Renal pelvis (tissue), 12 donors: ENCODE measurements at places on chromosomes 12 and 14.

DNA sequence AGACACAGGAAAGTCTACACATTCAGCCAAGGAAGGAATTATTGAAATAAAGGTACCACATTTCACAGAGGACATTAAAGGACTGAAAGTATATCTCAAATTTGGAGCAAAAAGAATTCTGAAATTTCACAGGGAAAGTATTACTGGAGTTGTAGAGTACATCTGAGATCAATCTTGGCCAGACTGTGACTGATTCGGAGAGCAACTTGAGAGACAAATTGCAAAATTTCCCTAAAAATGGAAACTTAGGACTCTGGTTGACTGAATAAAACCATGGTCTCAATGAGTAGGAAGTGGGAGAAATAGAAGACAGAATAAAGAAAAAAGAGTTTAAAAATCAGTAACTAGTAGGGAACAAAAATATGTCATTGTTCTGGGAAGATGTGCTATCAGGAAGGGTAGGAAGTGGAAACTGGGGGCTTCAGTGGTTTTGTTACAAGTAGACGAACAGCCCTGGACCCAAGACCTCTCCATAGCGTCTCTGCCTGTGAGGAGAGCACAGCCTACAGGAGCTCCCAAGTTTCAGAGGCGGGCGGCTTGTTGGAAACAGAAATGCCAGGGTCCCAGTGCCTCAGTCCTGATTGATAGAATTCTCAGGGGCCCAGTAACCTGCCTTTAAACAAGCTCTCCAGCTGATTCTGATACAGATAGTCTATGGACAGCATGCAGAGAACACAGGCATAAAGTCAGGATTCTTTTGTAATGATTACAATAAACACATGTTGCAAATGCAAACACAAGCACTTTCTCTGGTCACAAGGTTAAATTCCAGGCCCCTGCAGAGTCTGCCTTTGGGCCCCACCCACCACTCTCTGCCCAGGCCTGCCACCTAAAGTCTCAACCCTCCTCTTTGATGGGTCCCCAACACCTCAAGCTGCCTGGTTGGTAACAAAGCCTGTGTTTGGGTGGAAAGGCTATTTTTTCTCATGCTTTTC lies 63.1 kb downstream of the BBS10 start:
- peak; percentile 3 for DNase-seq

- DNase-seq: no peak
Observed at GRCh38 chr14:93089521-93090269, 26.0 kb downstream of the ITPK1 start.

- no peak for DNase-seq
Observed at GRCh38 chr12:112380663-112381405, 1.4 kb downstream of the HECTD4 start.

- DNase-seq: no peak
Observed at GRCh38 chr12:6957741-6958608, 6.8 kb downstream of the PTPN6 start.

DNA sequence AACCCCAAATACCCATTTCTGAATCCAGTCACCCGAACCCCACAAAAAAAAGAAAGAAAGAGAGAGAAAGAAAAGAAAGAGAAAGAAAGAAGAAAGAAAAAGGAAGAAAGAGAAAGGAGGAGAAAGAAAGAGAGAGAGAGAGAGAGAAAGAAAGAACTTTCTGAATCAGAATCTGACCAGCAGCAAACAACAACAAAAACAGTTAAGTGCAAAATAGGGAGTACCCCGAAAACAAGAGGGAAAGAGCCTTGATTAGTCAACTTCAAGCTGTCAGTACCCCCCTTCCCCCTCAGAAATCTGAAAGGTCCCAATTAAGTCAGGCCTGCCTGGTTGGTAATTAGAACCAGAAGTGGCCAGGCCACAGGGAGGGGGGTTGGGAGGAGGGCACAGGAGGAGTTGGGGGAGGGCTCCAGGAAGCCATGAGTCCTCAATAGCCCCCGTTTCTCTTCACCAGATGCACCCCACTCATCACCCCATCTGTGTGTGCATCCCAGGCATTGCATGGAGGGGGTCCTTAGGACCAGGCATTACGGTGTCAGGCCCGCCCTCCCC lies 9.8 kb downstream of the RARG start:
- DNase-seq: no peak

DNA sequence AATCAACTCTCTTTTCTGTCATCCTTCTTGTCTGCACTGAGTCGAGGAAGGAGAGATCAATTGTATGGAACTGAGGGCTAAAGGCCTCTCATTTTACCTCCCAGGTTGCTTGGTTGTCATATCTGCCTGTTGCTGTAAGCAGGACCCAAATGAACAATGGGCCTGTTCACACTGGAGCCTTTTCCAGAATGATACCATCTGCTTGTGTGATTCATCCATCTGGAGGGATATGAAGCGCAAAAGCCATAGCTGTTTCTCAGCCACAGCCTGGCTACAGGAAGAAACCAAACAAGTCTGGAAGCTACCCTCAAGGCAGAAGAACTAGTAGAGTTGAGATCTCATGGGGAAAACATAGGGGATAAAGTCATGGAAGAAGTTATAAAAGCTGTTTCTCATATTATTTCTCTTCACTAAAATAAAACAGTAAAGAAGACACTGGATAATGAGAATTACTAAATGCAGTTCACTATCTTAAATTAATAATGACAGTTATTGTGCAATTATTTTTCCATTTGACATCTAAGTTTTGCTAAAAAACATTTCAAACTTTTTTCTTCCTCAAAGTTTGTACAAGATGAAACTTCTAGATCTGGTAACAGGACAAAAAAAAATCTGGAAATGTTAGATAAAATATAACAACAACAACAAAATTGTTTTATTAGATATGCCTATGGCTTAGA lies 106.3 kb downstream of the SPTSSA start:
- no peak for DNase-seq

DNA sequence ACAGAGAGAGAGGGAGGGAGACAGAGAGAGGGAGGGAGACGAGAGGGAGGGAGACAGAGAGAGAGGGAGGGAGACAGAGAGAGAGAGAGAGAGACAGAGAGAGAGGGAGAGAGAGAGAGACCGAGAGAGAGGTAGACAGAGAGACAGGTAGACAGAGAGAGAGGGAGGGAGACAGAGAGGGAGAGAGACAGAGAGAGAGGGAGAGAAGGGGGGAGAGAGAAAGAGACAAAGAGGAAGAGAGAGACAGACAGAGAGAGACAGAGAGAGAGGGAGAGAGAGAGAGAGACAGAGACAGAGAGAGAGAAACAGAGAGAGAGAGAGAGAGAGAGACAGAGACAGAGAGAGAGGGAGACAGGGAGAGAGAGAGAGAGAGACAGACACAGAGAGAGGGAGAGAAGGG lies 47.8 kb upstream of the GALNT9 start:
- DNase-seq: no peak

DNA sequence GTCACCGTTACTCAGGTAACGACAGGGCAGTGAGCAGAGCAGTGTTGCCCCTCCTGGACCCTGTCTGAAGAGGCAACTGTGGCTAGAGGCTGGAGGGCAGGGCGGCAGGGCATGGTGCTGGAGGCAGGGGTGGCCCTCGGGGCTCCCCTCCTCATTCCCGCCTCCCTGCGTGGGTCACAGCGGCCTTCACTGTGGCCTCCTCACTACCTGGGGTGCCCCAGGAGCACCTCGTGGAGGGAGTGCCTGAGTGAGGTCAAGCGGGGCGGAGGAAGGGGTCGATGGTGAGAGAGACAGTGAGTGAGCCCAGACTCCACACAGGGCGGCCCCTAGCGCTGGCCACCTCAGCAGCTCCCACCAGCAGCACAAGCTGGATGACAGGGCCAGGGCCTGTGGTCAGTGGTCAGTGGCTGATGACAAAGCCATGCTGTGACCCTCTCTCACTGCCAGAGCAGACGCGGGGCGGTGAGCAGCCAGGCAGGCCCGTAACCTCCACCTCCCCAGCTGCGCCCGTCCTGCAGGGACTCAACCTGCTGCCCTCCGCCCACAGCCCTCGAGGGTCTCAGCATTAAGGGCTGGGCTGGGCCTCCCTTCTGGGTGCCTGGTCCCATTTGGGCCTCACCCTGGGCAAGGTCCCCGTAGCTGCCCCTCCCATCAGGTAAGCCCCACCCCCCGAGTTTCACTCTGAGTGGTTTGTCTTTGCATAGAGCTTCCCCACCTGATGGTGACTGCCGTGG lies 17.8 kb downstream of the GPR132 start:
- no peak for DNase-seq

DNA sequence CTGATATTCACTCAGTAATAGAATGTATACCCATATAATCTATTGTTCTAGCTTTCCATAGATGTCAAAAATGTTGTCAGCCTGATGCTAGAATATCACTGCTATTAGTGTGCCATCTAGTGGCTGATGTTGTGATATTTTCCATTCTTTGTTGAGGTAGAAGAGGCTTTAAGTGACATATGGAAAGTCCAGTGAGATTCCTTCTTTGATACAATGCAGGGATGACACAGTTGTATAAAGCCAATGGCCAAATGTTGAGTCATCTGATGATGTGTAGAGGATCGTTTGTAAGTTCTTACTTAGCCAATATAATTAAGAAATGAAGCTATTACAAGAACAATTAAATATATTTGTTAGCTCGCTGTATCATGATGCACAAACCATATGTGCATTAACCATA lies 58.1 kb upstream of the PCED1B start:
- DNase-seq: peak; percentile 42

DNA sequence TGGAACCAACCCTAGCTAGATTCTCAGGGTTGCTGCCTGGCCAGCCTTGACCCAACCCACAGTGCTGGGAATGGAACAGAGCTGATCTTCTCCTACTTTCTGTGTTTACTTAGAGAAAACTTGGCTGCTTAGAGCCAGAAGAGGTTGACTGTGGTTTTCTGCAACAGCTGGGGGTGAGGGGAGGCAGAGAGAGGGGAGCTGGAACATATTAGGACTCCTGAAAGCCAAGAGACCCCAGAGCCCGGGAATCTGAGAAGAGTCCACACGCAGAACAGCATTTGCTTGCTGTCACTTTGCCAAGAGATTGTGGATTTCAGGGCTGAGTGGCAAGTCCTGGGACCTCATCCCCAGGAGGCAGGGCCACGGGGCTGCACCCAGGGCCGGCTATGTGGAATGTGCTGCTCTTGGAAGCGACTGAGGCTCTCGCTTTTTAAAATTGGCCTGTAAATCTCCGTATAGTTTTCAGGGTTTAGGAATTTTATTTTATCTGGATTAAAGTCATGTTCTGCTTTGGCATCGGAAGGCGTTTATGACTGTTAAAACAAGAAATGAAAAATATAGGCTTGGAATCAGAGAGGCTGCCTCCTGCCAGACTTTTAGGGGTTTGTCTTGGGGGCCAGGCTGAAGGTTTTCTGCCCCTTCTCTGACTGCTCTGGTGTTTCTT lies 22.3 kb upstream of the MED13L start:
- no peak for DNase-seq

GRCh38 chr12:92859650-92860386 lies 69.3 kb downstream of the EEA1 start:
- DNase-seq: no peak

DNA sequence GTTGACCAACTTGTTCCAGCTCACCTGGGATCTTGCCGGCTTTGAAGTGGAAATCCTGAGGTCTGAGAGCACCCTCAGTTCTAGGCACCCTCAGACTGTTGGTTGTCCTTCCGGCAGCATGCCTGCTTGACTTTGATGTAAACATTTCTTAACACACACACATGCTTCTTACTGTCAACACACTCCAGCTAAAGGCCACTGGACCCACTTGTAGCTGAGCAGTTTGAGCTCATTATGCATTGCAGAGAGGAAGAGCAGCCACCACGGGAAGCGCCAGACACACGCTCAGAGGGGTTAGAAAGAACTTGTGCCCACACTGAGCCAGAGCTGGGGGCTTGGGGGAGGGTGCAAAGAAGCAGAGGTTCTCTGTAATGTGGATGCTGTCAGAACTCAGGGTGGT lies 55.8 kb downstream of the TNFAIP2 start:
- no peak for DNase-seq
